Cardiac septum (tissue), 1 donor: ENCODE measurements at places on chromosomes 1 and 21. TPM values are rescaled to one million over a fixed set of nuclear protein-coding genes. Genes with fewer than 3 reads are reported as not detected.

The IL12RB2 gene
- total RNA-seq = 0.22 TPM

The DIO1 gene
- not detected for total RNA-seq

The CAPN9 gene
- 0.38 TPM for total RNA-seq

- DNase-seq = no peak
These were observed 1.5 kb downstream of the TRIM62 start for GRCh38 chr1:33180226-33180910.

DNA sequence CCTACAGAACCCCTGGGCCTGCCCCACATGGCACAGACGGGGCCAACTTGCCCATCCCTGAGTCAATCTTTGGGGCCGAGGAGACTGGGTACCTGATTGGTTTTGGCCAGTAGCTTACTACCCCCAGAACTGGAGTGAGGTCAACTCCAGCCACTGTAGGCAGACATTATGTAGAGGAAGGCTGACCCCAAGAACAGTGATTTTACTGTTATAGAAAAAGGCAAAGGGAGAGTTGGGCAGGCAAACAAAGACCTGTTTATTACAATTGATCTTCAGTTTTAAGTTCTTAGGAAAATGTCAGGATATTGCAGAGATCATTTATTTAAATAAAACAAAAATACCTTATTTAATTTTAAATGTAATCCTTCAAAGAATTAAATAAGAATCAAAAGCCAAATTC lies 653.8 kb downstream of the NPHP4 start:
- DNase-seq = no peak

DNA sequence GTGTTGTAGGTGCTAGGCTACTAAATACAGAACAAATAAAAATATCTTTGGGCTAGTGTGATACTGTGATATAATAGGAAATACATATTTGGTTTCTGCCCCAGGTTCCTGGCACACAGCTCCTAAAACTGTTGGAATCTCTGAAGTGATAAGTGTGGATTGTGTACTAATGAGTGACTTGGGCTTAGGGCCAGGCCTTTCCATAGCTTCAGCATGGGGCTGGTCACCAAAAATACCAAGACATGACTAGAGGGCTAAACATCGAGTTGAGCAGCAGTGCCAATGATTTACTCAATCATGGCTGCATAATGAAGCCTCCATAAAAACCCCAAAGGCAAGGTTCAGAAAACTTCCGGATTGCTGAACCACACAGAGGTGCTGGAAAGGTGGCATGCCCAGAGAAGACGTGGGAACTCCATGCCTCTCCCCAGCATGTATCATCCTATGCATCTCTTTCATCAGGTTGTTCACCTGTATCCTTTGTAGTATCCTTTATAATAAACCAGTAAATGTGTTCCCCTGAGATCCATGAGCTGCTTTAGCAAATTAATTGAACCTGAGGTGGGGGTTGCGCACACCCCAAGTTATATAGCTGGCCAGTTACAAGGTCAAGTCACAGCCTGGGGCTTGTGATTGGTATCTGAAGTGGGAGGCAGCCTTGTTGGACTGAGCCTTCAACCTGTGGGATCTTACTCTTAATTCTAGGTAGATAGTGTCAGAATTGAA lies 51.6 kb downstream of the ZMYM4 start:
- peak; percentile 78 for DNase-seq

DNA sequence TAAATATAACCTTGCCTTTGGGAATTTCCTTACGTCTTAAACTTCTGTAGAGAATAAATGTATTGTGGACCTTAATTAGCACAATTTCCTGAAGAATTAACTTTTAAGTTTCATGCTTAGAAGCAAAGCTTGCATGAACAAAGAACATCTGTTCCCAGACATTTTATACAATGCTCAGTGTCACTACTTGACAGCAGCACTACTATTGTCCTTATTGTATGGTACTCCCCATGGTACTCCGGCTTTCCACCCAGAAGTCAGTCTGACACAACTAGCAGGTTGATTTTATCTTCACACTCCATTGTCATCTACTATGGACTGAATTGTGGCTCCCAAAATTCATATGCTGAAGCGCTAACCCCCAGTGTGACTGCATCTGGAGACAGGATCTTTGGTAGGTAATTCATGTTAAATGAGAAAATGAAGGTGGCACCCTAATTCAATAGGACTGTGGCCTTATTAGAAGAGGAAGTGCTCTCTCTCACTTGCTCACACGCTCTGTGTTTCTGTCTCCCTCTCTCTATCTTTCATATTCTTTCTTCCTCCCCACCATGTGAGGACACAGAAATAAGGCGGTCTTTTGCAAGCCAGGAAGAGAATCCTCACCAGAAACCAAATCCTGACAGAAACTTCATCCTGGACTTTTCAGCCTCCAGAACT lies 10.7 kb upstream of the OR2B11 start:
- DNase-seq = no peak

DNA sequence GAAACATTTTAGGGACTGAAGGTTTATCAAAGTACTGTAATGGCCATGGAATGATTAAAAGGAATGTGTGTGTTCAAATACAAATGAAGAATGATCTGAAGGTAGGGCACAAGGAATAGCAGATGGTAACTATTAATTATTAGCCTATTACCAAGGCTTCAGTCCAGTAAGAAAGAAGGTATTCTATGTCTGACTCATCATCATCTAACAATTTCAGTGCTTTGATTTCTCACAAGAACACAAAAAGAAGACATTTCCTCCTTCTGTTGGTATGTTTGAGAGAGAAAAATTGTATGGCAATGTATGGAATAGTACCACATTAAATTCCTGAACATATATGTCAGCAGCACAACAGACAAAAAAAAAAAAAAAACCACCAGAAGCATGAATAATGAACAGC lies 57.5 kb downstream of the TYW3 start:
- no peak for DNase-seq

DNA sequence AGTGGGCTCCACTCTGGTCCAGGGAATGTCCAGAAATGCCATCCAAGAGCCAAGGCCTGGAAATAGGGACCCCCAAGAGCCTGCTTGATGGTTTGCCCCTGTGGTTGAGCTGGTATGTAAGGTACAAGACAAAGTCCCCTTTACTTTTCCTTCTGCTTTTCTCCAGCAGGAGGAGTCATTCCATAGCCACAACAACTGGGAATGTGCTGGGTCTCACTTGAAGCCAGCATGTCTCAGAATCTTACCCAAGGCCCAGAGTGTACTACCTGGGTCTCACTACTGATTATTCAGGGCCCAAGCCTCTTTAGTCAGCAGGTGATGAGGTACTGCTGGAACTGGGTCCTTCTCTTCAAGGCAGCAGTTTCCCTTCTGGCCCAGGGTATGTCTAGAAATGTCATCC lies 62.1 kb upstream of the CD55 start:
- DNase-seq = no peak

- peak; percentile 83 for DNase-seq
These were observed 10.7 kb downstream of the OPTC start for GRCh38 chr1:203504400-203505250.
